ENCODE measurements at places on chromosomes 3 and 15.

DNA sequence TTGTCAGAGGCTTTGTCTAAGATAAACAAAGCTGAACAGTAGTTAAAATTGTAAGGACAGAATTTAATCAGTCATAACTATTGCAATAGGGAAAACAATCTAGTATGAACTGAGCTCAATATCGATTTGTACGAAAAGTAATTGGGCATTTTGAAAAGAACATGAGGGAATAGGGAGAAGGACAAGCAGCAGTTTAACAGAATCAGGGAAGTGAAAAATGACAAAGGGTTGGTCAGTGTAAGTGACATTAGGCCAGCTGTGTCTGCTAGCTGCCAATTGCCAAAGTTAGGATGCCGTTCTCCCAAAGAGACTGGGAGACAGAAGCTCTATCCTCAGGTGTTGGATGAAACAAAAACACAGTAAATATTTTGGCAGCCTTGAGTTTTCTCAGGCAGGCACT, 3.3 kb upstream of the DNAJA4 start:
- no peak for DNase-seq

GRCh38 chr3:182792901-182793662, at the start of gene ATP11B:
ATP11B (plus strand) TSS chr3:182793504; CDS start chr3:182793760, 256 bp downstream.
- DNase-seq, result peak; percentile 77

DNA sequence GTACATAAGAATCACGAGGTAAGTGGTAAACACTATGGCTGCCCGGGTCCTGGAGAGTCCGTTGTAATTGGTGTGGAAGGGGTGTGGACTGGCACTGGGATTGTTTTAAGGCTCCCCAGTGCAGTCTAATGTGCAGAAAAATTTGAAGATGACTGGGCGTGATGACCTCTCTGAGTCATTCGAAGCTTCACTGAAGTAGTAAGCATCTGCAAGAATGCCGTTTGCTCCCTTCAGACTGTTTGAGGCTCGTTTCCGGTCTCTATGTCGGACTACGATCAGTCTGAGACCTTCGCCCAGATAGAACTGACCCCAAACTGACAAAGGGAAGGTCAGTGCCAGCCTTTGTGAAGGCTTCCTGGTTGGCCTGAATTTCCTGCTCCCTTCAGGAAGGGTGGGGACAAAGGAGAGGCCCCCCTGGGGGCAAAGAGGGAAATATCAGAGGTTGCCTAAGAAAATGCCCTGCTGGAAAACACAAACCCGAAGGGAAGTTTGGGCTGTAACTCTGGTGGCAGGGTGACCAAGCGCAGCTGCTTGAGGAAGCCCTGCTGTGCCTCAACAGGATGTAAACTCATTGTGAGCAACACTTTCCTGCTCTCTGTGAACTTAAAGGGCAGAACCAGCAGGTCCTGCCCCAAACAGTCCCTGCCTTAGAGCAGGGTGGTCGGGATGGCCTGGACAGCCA, 34.6 kb downstream of the BTD start:
- DNase-seq, result peak; percentile 17

DNA sequence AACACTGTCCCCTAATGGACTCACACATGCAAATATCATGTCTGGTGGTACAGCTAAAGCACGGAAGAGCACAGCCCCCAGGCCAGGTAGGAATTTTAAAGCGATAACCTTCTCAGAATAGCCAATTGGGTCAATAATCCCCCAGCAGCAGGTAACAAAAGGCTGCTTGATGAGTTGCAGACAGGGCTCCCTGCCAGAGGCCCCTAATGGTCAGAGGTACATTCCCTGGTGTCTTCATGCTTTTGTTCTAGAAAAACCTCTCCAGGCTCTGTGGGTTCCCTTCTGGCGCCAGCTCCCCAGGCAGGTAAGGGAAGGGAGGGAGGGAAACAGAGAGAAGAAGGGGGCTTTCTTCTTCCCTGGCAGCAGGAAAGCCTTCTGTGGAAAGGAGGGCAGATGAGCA, 43.4 kb upstream of the PRTG start:
- no peak for DNase-seq

GRCh38 chr15:35736150-35736549, 190.2 kb upstream of the DPH6 start:
- no peak for DNase-seq

DNA sequence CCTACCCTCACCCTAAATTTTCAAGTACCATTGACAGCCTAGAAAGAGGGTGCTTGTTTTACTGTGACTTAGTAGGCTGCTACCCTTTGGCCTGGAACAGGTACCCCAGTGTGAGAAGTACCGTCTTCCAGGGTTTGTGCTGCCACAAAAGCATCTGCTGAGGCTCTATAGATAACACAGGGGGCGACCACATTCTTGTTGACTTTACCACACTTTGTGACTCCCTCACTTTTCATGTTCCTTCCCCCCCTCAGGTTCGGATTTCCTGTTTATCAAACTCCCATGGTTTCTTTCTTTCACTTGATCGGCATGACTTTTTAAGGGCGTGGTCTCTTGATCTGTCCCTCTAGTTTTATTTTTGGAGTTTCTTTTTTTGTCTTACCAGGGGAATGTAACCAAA, 23.5 kb downstream of the EXOG start:
- DNase-seq, result no peak

Measured in stimulated activated CD4-positive, alpha-beta T cell treated with anti-CD3 and anti-CD28 coated beads, Interleukin-12 subunit alpha, Interleukin-12 subunit beta, amount 100 ng/mL, for 4 hours (primary cell).